ENCODE measurements at places on chromosomes 13 and 19.

DNA sequence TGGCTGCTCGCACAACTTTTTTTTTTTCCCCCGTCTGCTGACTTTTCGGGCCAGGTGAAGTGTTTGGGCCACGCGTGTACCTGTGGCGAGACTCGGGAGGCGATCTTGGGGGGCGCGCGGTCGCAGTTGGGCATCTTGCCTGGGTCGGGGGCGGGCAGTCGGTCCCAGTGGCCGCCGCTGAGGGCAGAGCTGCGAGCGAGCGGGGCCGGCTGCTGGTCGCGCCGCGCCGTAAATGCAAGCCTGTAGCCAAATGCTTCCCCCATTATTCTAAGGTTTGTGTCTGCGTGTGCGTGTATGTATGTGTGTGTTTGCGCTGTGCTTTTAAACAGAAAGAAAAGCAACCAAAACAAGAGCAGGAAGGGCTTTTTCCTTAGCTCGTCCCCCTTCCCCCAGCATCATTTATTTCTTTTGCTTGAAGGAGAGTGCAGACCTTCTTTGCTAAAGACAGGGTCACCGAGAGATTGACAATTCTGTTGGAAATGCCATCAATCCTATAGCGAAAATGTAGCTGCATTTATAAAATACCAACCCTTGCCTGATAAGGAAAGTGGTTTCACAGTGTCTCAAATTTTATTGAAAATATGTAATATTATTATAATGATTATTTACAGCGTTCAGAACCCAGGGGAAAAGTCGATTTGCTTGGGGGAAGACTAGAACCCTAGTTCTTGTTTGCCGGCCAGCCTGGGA, 143.2 kb upstream of the ZNF536 start:
- DNase-seq: no peak

GRCh38 chr13:92012787-92013186, 614.4 kb downstream of the GPC5 start:
- DNase-seq: no peak

DNA sequence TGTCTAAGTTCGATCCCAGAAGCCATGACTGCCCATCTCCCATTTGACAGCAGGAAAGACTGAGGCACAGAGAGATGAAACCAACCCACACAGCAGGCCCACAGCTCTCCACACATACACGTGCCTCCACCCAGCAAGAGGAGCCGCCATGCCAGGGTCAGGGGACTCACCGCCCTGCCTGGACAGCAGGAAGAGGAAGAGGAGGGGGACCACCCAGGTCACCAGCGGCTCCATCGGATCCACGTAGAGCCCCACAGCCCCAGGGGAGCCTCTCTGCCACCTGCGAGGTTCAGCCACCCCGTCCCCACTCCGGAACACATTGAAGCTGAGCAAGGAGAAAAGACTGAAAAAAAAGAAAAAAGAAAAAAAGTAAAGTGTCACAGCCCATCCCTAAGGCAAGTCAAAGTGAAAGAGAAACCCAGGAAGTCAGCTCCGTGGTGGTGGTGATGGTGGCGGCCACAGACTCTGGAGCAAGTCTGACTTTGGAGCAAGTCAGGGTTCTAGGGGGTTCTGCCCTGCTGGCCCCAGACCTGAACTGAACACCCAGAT, at the start of gene IL12RB1:
IL12RB1 (minus strand) TSS at position 345 of the 549 bp plus-strand sequence; CDS start at position 234, 111 bp downstream.
- DNase-seq: peak; percentile 71

GRCh38 chr19:13102666-13103580, at the start of gene LYL1:
LYL1 (minus strand) TSS chr19:13102858; CDS start chr19:13101171, 1,687 bp downstream.
- DNase-seq: peak; percentile 66

DNA sequence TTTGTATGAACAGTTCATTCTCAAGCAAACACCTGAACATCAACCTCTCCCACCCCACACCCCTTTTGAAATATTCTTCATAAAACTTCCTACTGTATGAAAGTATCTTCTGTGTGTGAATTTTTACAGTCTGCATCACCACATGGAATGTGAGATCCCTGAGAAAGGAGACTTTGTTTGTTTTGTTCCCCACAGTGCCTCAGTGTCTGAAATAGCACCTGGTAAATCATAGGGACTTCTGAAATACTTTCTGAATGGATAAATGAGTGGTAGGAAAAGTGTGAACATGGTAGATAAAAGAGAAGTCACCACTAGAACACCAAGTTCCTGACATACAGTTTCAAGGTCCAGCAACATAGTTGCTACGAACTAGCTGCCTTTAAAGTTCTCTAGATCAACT, 1071.2 kb downstream of the EFNB2 start:
- DNase-seq: no peak

- no peak for DNase-seq
These were observed 61.9 kb downstream of the FLT1 start for GRCh38 chr13:28432816-28433560.

- no peak for DNase-seq
These were observed 77.0 kb downstream of the SOX1 start for GRCh38 chr13:112143753-112144615.

DNA sequence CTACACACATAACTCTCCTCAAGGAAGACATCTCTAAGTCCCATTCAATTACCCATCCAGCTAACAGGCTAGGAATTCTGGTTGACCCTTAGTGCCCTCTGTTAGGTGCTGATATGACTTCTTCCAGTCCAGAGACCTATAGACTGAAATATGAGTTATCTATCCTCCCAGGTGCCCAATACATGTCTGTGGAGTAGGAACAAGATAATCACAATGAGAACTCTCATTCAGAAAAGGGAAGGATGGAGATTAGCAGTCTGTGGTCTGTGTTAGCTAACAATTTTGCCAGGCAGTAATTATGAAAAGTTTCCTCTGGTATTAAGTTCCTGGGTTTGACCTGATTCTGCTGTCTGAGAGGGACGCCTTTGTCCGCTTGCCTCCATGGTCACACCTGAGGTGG, 44.2 kb upstream of the SLAIN1 start:
- no peak for DNase-seq

DNA sequence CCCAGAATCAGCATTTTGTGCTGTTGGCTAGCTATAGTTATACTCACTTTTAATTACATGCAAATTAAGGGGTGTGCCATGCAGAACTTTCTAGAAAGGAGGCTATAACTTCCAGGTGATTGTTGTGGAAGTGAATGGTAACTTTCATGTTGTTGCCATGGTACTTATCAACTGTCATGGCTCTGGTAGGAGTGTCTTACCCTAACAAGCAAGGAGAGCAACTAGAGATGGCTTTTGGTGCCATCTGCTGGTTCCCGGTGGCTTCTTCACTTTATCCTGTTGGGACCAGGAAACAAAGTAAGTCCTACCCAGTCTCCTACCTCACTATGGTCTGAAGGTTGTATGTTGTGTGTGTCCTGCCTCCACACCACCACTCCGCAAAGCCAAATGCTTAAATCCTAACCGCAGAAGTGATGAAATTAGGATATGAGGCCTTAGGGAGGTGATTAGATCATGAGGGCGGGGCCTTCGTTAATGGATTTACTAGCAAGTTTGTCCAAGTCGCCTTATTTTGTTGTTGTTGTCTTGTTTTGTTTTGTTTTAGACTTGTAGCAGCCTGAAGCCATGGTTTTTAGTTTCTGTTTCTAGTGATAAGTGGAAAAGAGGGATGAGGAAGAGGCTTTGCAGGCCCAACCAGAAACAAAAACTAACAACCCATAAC, 22.6 kb downstream of the FBXL12 start:
- peak; percentile 90 for DNase-seq

GRCh38 chr13:32423592-32423991, 4.3 kb downstream of the N4BP2L1 start:
- no peak for DNase-seq

DNA sequence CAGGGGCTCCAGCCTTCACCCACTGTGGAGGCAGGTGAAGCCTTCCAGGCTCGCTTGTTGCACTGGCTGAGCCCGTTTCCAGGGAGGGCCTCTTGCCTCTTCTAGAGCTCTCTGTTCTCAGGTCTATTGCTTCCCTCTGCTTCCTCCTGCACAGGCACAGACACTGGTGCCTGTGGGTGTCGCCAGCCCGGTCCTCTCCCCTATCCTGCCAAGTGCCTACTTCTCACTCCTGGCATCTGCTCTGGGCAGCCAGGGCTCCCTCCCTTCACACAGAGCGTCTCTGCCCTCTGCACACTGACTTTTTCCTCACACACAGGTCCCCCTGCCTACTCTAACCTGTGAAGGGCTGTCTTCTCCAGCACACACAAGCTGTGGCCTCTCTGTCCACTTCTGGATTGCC, 60.3 kb downstream of the SLC7A9 start:
- DNase-seq: no peak

GRCh38 chr19:18850471-18851375, 19.0 kb downstream of the UPF1 start:
- DNase-seq: no peak

DNA sequence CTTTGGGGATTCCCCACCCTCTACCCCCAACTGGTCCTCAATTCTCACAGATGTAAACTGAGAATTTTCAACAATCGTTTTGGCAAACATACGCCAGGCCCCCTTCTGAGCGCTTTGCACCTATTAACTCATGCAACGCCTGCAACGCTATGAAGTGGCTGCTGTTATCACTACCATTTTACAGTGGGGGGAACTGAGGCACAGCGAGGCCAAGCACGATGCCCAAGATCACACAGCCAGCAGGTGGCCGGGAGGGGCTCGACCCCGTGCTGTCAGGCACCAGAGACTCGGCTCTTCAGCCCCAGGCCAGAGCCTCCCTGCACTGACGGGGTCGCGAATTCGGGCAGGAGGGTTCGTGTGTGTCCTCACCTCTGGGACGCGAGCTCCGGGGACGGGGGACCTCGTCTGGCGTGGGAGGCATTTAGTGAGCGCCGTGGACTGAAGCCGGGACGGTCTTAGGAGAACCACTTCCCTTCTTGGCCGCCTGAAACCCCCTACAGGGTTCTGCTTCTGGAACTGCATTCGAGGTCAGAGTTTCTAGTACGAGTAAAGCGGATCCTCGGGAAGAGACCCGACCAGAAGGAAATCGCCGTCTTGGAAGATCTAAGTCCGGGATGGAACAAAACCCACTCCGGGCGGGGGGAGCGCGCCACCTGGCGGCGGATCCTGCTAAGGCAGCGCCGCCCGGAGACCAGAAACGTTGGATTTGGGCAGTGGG, 21.0 kb downstream of the ZNF114 start:
- peak; percentile 75 for DNase-seq

DNA sequence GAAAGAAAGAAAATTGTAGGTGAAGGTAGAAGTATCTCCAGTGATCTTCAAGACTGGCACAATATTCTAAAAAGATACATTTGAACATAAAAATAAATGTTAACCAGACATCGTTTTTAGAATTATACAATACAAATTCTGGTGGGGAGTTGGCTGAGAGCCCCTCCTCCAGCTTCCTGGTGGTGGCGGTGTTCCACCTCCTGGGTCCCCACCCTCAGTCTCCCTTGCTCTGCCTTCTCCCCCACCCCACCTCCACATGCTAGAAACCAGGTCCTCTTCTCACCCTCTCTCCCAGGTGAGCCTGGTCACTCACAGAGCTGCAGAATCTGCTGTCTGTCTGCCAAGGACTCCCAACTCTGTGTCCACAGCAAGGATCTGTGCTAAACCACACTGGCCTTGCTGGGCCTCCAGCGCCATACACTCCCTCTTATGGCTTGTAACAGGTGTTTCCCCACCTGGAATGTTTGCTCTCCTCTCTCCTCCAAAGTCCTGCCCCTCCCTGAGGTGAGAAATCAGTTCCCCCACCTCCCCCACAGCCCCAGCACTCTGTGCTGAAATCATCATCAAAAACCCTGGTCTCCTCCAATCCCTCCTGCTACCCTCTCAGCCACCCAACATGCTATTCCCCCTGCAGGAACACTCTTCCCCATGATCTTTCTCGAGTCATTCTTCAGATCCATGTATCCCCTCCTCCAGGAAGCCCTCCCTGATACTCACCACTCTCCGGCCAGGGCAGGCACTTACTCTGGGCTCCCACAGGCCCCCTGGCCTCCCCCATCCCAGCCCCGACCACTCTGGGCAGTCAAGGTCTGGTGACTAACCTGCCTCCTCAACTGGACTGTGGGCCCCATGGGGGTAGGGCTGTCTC, 20.5 kb upstream of the CYP2S1 start:
- no peak for DNase-seq

- peak; percentile 87 for DNase-seq
These were observed at the start of gene ZNF304 for GRCh38 chr19:57350877-57351805. ZNF304 (plus strand) TSS chr19:57351271; CDS start chr19:57351665, 394 bp downstream.

DNA sequence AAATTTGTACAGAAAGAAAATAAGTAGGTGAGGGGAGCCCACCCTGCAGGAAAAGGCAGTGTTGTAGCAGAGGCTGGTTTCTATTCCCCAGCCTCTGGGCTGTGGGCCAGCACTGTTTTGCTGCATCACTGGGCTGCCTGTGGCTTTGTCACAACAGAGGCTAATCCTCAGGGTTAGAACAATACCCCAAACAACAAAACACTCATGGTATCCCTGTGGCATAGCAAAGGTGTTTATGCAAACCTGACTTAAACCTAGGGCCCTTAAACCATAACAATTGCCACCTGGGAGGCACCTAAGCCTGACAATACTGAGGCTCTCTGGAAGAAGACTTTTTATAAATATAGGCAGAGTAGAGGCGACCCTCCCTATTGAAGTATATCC, 314.7 kb downstream of the OLFM4 start:
- no peak for DNase-seq

DNA sequence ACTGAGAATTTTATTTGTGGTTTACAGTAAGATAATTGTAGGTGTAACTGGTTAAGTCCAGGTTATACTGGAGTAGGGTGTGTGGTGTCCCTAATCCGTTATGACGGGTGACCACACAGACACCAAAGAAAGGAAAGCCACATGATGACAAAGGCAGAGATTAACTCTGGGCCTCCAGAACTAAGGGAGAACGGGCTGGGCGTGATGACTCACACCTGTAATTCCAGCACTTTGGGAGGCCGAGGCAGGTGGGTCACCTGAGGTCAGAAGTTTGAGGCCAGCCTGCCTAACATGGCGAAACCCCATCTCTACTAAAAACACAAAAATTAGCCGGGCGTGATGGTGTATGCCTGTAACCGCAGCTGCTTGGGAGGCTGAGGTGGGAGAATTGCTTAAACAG, 10.2 kb upstream of the FUT2 start:
- no peak for DNase-seq

DNA sequence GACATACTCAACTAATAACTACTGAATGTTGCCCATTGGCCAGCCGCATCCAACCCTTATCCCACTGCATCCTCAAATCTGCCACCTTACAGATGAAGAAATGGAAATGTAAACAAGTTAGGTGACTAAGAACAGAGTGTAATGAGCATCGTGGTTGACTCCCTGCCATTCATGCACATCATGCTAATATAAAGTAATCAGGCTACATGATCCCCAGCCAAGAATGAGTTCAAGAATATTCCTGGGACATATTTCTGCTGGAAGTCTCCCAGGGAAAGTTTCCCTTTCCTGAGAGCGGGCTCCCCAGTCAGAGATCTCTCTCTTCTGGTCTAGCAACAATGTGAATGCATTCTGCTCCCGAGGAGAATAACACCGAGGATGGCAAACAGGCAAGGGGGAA, 55.9 kb upstream of the SERP2 start:
- DNase-seq: no peak

GRCh38 chr13:43003010-43003409, 11.0 kb upstream of the EPSTI1 start:
- no peak for DNase-seq

GRCh38 chr13:73370066-73370465, 311.3 kb downstream of the KLF5 start:
- no peak for DNase-seq
